ENCODE measurements at places on chromosomes 7 and 10. TPM values are rescaled to one million over a fixed set of nuclear protein-coding genes. Genes with fewer than 3 reads are reported as not detected.

The JAZF1 gene
- 23.6 TPM for total RNA-seq

The MSMB gene
- total RNA-seq, result not detected

The IDE gene
- 52.8 TPM for total RNA-seq

The STRA8 gene
- total RNA-seq, result not detected

DNA sequence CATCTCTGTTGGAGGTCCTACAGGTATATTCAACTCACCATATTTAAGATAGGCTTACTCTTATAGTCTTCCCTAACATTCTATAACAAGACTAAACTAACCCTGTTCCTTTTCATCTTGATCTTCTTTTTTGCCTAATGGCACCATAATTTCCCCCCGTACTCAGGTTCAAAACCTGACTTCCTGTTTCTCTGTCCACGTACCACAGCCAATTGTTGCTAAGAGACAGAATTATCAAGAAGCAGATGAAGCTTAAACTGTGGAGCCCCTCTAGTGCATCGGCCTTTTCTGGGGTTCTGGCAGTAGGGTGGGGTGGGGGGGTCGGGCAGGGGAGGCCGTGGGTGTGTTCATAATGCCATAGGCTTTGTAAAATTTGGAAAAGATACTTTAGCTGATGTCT is 109.2 kb downstream of the EVX1 start:
- DNase-seq, result no peak

- no peak for DNase-seq
Observed at GRCh38 chr10:34780818-34781380, 34.2 kb downstream of the PARD3 start.

DNA sequence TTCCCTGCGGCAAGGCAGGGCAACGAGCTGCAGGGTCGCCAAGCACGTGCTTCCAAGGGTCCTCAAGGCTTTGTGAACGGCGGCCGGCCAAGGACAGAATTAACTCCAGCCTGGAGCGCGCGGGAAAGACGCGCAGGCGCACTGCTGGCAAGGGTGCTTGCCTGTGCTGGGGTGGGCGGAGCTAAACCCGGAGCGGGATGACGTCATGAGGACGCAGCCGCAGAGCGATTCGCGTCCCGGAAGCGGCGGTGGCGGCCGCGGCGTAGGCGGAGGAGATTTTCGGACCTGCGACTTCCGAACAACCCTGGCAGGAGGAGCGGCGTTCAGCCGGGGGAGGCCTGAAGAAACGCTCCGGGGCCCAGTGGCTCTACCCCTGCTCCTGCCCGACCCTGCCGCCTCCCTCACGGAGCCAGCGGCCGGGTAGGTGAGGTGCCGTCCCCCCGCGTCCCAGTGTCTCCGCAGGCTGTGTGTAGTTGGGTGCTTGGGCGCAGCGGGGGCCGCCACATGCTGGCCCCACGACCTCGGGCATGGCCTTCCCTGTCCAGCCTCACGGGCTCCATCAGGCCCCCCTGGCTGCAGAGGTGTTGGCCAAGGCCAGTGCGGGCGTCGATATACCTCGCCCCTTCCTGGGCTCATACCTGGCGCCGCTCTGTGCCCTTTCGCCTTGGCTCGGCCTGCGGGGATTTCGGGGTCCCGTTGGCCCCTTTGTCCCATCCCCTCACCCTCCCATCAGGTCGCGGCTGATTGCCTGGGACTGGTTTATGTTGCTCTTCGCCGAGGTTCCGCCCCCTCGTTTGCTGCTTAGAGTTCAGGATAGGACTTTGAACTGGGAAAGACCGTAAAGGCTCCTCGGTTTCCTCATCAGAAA is at the start of gene ZFYVE27:
ZFYVE27 (plus strand) TSS at position 227 of the 868 bp plus-strand sequence. CDS start 1,350 bp downstream, outside the sequence.
- DNase-seq, result peak; percentile 97

DNA sequence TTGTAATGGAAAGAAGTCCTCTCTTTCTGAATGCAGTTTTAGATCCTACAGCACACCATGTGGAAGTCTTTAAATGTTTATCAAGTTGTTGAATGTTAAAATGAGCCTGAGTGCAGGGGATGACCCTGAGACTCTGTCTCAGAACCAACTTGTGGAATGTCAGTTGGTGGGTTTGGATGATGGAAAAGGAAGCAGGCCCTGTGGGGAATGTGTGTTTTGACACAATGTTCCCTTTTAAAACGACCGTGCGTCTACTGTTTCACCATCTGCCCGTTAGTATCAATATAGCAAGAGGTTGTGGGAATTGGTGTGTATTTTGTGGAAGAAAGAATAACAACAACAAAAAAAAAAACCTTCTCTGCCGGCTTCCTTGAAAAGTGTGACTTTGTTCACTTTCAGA is 8.3 kb downstream of the DYNC1I1 start:
- no peak for DNase-seq

DNA sequence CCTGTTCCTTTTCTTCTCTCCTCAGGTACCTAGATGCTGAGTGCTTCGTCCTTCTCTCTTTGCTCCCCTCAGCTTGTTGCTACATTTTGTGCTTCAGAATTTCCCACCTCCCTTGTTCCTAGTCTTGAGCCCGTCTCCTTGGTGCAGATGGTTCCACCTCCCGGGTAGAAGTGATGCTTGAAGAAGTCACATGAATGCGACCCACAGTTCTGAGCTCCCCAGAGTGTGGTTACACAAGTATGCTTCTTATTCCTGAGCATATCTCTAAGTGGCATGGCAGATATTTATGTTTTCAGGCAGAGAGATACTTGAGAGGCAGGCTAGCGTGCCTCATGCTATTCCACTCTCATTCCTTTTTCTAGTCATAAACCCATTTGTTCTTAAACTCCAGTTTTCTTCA is 34.0 kb downstream of the INPP5F start:
- DNase-seq, result no peak

All from natural killer cell treated with Interleukin-12 subunit alpha and Interleukin-12 subunit beta and Interleukin-15 and Interleukin-18, amount 100 ng/mL, for 72 hours (primary cell).